ENCODE measurements at places on chromosomes 1 and 21.

DNA sequence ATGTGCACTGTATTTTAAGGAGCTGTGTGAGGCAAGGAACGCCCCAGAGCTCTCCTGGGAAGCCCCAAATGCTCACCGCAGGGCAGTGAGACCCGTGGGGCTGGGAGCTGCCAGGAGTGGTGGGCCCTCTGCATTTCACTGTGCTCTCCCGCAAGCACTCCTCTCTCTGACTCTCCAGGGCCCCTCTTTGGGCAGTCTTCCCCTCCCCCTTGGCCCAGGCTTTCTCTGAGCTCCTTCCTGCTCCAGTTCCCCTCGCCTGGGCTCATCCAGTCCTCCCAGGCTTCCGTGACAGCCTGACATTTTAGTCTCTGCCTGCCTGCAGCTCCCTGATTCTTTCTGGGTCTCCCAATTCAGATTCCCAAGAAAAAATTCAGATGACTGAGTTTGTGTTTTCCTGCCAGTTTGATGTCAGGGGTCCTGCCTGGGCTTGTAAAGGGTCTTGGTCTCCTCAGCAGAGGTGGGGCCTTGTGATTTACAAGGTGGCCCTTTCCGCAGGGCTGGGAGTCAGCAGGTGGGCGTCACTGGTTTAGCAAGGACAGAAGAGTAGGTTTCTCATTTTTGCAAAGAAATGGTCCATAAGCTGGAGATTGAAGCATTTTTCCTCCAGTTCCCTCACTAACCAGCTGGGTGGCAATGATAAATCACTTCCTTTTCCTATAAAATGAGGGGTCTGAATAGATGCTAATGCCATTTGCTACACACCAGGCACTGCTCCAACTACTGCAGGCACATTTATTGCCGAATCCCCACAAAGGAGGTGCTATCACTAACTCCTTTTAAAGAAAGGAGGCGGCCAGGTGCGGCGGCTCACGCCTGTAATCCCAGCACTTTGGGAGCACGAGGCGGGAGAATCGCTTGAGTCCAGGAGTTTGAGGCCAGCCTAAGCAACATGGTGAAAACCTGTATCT lies 1.9 kb upstream of the CA6 start:
- DNase-seq: no peak

DNA sequence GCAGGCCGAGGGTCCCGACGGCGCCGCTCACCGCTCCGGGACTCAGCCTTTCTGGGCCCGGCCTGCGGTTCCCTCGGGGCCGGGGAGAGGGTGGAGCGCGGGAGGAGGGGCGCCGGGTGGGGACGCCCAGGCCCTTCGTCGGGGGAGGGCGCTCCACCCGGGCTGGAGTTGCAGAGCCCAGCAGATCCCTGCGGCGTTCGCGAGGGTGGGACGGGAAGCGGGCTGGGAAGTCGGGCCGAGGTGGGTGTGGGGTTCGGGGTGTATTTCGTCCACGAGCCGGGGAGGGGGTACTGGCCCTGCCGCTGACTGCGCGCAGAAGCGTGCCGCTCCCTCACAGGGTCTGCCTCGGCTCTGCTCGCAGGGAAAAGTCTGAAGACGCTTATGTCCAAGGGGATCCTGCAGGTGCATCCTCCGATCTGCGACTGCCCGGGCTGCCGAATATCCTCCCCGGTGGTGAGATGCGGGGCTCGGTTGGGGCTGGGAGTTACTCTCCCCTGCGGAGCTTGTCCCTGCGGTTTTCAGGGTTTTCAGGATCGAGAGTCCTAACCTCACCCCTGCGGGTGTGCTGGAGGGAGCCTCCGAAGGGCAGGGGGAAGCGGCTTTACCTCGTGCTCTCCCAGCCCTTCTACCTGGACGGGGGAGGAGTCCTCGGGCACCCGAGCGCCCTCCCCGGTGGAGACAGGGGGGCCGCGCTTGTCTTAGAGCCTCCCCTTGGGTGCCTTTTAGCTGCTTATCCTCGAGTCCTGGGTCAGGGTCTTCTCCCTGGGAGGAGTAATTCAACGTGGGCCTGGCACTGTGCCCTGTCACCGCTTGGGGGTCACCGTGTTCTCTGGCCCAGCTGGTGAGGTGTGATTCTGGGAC lies 2.1 kb downstream of the SAMD11 start:
- no peak for DNase-seq

- no peak for DNase-seq
These were observed 1.7 kb downstream of the MPZ start for GRCh38 chr1:161307892-161308638.

DNA sequence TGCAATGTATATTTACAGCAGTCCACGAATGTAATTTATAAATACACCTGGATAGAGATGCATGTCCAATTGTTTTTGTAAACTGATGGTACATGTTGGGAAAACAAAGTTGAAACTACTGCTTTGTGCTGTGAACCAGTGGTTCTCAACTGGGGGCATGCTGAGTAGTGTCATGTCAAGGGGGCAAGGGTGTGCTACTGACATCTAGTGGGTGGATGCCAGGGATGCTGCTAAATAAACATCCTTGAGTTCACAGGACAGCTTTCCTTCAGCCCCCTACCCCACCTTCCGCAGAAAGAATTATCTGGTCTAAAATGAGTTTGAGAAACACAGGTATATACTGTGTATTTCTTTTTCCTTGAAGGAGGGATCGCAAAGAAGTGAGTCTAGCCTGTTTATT lies 95.9 kb downstream of the RASAL2 start:
- DNase-seq: no peak

DNA sequence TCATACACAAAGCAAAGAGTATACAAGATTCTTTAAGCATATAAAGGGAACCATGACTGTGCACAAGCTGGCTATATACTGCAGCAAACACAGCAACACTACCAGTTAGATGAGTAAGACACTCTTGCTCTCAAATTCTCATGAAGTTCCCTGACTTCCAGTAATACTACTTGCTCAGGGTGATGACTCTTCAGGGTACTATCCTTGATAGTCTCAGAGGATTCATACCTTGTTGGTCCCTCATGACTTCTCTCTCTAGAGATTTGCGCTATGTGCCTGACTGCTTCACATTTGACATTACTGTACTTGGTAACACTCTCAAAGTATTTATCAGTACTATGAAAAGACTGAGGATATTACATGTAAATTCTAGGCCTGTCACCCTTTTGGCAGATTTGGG lies 159.8 kb upstream of the ZRANB2 start:
- no peak for DNase-seq

DNA sequence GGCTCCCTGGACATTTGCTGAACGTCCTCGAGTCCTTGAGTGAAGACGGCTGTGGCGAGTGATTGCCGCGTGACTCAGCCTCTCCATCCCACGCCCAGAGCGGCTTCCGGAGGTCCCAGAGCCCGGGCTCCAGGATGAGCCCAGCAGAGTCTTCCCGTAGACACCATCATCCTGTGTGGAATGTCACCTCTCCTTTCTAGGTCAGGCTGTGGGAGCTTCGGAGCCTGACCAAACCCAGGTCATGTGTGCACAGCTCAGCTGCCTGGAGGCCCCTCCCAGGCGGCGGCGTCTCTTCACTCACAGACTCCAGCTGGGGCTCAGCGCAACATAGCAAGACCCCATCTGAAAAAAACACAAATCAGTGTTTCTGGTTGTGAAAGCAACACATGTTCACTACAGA lies 38.2 kb downstream of the PRKCZ start:
- DNase-seq: no peak

GRCh38 chr21:46206163-46207005 lies 22.1 kb upstream of the SPATC1L start:
- no peak for DNase-seq

GRCh38 chr1:2796890-2797740 lies 4.4 kb downstream of the TTC34 start:
- no peak for DNase-seq

DNA sequence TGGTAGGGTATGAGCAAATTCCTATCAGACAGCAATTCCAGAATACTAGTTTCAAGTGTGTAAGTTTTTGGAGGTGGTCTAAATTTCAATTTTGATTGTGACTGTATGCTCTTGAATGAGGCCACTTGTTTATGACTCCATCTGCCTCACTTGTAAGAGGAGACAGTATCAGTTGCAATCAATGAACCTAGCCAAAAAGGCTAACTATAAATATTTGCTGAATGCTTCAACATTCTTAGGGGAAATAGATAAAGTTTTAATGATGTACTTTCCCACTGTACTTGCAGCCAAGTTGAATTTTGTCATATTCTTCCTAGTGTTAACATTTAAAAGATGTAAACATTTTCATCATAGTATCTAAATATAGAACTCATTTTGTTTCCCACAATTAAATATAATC lies 32.1 kb upstream of the RWDD3 start:
- DNase-seq: no peak

DNA sequence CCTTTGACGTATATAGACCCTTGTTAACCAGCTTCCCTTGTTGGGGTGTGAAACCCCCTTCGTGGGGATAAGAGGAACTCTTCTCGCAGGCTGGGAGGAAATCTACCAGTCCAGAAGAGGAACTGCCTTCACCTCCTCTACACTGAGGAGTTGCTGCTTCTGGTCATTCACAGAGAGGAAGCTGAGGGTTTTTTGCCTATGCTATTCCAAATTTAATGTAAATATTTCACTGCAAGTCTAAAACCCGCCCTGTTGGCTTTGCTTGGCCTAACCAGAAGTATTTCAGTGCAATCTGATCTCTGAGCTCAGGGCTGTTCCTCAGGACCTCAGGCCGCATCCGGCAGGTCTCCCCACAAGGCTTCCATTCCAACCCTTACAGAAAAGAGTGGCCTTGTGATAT lies 150.1 kb downstream of the HIVEP3 start:
- DNase-seq: no peak

GRCh38 chr21:37072988-37073416 lies at the start of the genes PIGP and TTC3:
Gene PIGP, minus strand, starts transcription at chr21:37073071. Its CDS starts 556 bp downstream, at chr21:37072515.
Gene TTC3, plus strand, starts transcription at chr21:37073254. Its CDS starts 14,004 bp downstream, at chr21:37087258.
- peak; percentile 92 for DNase-seq

GRCh38 chr21:42591170-42591869 lies 62.1 kb upstream of the PDE9A start:
- DNase-seq: no peak

DNA sequence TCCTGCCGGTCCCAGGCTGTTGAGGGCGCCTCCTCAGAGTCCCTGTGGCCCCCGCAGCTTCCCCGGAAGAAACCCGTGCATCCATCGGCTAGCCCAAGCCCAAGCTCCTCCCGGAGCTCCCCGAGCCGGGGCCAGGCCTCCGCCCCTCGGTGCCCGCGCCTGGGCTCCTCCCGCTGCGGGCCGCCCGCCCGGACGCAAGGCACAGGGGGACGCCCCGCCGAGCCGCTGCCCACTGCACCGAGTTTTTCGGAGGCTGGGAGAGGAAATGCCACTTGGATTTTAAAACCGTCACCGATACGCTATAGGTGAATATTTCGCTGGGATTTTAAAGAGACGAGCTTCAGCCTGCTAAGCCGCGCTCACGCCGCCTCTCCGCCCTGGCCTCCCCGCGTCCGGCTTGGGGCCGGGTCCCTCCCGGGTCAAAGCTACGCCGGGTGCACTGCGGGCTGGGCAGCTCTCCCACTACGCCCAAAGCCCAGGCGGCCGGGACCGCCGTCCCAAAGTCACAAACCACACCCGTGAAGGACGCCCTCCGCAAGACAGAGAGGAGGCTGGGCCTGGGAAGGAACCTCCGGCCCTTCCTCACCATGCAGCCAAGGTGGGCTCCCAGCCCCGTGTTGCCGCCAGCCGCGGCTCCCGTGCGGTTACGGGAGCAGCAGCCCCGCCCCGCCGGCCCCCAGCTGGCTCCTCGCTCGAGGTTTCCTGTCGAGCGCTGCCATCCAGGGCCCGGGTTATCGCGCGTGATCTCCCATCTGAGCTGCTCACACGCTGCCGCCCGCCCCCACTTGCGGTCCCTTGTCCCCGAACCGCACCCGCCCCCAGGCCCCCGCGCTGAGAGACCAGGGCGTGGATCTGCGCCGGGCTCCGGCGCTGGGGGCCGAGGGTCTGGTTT lies 63.2 kb downstream of the CD247 start:
- DNase-seq: peak; percentile 52

GRCh38 chr1:31617916-31618746 lies 642 bp downstream of the HCRTR1 start:
- DNase-seq: no peak

- DNase-seq: no peak
These were observed 335.3 kb downstream of the ASTN1 start for GRCh38 chr1:176829261-176829660.

DNA sequence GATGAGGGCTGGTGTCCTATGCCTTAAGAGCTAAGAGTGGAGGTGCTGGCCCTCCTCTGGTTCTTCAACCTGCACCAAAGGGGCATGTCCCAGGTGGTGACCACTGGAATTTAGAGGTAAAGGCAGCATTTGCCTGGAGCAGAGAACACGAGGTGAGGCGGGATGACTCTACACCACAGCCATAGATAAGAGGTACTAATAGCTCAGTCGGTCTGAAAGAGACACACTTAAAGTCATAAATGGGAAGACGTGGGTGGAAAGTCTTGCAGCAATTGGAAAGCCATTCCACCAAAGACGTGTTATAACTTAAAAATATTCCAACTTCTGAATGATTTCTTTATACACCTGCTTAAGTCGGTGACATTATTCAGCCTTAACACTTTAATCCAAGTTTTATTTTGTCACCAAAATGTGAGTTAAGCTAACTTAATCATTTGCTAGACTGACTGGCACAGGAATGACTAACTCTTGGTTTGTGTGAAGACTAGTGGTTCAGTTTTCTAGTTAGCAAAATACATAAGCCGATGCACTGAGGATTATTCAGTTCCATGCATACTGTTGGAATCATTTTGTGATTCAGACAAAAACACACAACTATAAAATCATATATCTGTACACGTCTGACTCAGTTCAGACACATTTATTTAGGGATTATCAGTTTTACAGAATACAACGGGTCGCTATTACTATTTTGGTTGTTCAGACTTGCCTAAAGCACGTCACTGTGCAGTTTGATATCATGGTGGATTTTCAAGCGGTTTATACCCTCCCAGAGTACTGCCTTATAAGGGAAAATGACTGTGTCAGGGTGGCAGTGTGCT lies 4.6 kb upstream of the ETS2 start:
- no peak for DNase-seq

DNA sequence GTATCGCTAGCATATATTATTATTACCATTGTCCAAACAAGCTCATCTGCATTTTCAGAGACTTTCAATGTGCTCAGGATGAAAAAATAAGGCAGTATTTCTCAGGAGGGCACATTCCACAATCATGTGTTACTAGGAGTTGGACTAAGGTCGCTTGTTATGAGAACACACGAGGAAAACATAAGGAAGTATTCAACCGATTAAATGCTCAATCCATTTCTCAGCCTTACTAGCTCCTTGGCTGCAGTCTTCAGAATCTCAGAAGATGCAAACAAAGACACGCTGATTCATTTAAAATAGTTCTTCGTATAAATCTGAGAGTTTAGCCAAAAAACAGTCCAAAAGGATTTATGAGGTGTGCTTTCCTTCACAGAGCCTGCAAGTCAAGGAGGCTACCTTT lies 82.0 kb upstream of the JAK1 start:
- DNase-seq: no peak
